Umbilical cord (tissue), 2 donors: ENCODE measurements at places on chromosomes 11 and 22.

- DNase-seq: peak; percentile 69
Observed at GRCh38 chr11:16148301-16148931, 207.9 kb downstream of the SOX6 start.

- no peak for DNase-seq
Observed at GRCh38 chr11:15062599-15062998, 10.8 kb upstream of the CALCB start.

- no peak for DNase-seq
Observed at GRCh38 chr11:102614485-102614884, 10.6 kb downstream of the MMP20 start.

GRCh38 chr22:44460287-44460686 lies 37.7 kb downstream of the RTL6 start:
- no peak for DNase-seq

DNA sequence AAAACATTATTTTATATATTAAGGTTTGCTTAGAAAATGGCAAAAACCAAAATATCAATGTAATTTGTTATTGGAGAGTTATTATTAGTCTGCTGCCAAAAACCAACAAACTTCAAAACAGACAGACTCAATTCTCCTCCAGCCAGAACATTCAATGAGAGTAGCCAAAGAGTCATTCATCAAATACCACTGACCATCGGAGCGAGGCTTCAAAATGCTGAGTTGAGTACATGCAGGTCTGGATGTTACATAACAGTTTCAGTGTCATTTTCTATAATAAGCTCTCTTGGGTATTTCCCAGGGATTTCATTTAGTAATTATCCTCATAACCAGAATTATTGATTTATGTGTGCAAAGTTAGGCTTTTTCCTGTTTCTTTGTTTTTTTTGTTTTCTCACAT lies 42.6 kb downstream of the CHST1 start:
- no peak for DNase-seq
